GM12878 (cell line): ENCODE measurements at places on chromosomes 5 and 9. TPM values are rescaled to one million over a fixed set of nuclear protein-coding genes. Genes with fewer than 3 reads are reported as not detected.

DNA sequence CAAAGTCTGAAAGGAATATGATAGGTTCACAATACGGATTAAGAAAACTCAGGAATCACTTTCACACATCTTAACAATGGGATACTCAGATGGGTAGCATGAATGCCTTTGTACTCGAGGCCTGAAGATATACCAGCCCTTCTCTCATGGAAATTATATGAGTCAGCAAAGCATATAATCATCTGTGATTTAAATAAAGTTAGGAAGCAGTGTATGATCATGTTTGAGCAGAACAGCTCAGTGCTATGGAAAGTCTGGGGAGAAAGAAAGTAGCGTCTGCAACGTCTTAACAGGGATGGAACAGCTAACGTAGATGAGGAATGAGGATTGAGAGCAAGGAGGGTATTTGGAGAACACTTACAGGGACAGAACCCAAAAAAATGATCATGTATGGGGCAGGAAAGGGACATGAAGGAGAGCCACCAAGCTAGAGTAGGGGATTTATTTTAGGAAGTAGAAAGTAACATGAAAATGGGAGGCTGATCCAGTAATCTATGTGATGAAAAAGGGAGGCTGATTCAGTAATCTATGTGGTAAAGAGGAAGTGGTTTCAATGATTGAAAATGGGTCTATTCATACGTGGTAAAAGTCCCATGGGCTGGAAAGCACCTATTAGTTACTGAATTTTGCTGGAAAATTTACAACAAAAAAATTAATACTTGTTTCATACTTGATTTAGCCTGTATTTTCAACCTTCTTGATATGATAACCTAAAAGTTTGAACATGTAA is 85.9 kb downstream of the GNA14 start:
- DNase-seq, result no peak

The OMD gene
- not detected in 2 replicates for total RNA-seq

GRCh38 chr9:127050152-127050551 is 72.3 kb downstream of the ANGPTL2 start:
- DNase-seq, result no peak

The IFNK gene
- not detected in 2 replicates for total RNA-seq

- no peak for DNase-seq
Measured at GRCh38 chr5:94254214-94254613, 364.2 kb downstream of the KIAA0825 start.

- no peak for DNase-seq
Measured at GRCh38 chr9:6072453-6072852, 57.0 kb upstream of the RANBP6 start.

- no peak for DNase-seq
Measured at GRCh38 chr5:56511326-56511841, 278.3 kb upstream of the ANKRD55 start.

The RORB gene
- total RNA-seq, result not detected in 2 replicates

GRCh38 chr9:114012126-114012525 is 66.0 kb downstream of the AMBP start:
- DNase-seq, result no peak

The TAF11L9 gene
- not detected in 2 replicates for total RNA-seq

The ETF1 gene
- 130 and 138 TPM in 2 replicates for total RNA-seq

DNA sequence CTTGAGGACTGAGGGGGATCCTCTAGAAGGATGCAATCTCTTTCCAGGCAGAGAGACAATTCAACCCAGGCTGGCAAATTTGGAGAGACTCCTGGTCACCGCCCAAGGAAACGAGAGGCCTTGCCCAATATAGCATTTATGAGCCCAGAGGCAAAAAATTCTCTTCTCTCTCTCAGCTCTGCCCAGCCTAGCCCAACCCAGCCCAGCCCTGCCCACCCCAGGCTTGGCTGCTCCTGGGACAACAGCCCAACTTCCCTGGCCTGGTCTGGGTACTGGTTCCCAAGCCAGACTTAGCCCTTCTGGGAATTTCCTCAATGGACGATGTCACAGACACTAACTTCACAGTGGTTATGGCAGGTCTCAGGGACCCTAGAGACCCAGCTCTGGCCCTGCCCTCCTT is 116.5 kb downstream of the PSD2 start:
- DNase-seq, result no peak

- no peak for DNase-seq
Measured at GRCh38 chr5:97494465-97494864, 311.4 kb upstream of the RIOK2 start.

DNA sequence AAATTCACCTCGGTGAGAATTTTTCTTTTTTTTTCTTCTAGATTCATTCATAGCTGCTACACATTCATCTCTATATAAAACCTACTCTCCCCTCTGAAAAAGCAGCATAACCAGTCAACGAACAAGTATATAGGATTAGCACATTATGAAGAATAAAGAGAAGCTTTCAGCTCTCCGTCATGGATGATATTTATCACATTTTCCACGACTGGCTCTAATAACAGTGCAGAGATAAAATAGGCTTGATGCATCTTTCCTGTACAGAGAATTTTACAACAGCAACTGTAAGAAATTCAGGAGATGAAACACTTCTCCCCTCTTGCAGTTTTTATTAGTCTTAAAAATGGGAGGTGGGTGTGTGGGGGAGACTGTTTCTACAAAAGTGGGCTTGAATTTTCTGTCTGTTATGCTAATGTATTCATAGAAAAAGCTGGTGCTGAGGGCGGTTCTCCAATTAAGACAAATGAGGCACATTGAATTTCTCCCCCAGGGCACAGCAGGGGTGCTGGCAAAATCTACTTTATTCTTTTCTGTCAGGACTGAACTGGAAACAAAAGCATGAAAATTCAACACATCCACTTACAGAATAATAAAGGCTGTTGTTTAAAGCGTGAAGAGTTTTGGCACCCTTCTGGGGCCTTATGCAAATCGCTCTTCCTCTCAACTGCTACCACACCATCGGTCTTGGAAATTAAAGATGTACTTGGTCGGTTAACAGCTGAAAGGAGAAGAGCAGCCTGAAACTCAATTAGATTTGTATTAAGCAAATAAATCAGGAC is 233.9 kb upstream of the ZNF608 start:
- peak; percentile 48 for DNase-seq

The SHISAL2B gene
- not detected in 2 replicates for total RNA-seq

DNA sequence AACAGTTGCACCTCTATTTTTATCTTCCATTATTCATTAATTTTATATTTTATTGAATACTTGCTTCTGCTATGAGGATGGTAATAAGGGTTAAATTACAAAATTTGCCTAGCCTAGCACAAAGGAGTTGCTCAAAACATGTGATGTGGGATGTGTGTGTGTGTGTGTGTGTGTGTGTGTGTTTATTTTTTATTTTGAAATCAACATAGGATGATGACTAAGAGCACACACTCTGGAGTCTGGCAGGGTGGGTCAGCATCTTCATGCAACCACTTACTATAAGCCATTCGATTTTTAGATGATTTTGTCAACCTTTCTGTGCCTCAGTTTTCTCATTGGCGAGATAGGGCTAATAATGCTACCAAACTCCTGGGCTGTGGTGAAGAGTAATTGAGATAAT is 57.7 kb upstream of the MAMDC2 start:
- DNase-seq, result no peak

GRCh38 chr5:128466980-128467379 is 71.1 kb downstream of the FBN2 start:
- DNase-seq, result no peak

The KIF24 gene
- 5.2 and 5.3 TPM in 2 replicates for total RNA-seq

The CCDC152 gene
- total RNA-seq, result 9.8 and 11.6 TPM in 2 replicates

The NR6A1 gene
- 8.7 and 9.2 TPM in 2 replicates for total RNA-seq

- DNase-seq, result no peak
Measured at GRCh38 chr9:133396952-133397351, 20.8 kb downstream of the STKLD1 start.
